ENCODE measurements at places on chromosomes 4 and X.

DNA sequence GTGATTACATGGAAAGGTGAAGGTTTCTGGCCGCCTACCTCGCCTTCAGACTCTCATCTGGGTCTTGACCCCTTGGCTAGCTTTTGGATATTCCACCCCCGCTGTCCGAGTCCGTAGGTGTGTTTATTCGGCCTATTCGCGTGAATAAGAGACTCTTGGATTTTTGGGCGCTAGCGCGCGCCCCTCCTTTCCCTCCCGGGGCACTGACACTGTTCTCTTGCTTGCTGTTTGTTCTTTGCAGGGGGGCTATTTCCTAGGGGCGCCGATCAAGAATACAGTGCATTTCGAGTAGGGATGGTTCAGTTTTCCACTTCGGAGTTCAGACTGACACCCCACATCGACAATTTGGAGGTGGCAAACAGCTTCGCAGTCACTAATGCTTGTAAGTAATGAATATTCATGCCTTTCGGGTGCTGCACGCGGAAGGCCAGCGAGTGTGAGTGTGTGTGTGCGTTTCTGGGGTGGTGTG lies 932 bp downstream of the GRIA2 start:
- no peak for DNase-seq

- DNase-seq: no peak
Measured at GRCh38 chrX:46865281-46865680, 28.4 kb downstream of the RP2 start.

DNA sequence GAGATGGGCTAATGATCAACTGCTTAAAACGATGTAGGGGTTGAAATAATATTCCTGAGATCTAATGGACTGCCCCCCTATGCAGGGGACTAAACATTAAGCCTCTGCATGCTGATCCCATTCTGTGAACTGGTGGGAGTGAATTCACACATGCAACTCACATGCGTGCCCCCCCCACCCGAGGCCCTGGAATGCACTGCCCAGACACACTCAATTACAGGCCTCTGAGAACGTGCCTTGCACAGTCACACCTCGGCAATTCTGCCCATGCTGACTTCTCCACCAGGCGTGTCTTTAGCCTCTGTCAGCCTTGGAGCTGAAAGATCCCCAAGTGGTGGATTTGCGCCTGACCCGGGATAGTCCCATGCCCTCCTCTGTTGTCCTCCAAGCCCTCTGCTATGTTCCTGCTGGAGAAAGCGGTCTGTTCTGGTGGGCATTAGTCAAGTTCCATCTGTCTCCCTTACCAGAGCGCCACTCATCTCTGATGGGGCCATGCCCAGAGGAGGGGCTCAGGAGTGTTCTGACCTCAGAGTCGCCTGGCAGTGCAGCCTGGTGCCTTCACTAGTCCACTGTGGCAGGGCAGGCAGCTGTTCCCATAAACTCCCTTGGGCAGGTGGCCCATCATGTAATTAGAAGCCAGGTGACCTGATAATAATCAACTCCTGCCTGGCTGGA lies 86.5 kb downstream of the DRD5 start:
- no peak for DNase-seq

DNA sequence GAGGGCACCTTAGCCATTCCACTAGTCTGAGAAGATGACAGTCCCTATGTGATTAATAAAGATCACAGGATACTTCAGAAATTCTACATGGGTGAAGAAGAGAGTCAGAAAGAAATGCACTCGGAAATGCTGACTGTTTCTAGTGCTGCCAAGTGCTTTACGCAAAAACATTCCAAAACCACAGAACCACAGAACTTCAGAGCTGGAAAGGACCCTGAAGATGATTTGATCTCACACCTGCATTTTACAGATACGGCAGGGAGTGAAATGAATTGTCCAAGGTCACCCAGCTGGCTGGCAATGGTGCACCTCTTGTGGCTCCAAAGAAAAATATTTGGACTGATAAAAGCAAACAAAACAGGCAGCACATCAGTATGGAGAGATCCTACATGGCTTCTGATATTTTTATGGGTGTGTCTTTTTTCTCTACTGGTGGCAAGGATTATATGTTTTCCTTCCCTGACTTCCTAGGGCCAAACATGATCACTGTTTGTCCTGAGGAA lies 115.9 kb downstream of the MAML3 start:
- DNase-seq: no peak

- no peak for DNase-seq
Measured at GRCh38 chr4:183416879-183417755, 27.3 kb upstream of the CDKN2AIP start.

DNA sequence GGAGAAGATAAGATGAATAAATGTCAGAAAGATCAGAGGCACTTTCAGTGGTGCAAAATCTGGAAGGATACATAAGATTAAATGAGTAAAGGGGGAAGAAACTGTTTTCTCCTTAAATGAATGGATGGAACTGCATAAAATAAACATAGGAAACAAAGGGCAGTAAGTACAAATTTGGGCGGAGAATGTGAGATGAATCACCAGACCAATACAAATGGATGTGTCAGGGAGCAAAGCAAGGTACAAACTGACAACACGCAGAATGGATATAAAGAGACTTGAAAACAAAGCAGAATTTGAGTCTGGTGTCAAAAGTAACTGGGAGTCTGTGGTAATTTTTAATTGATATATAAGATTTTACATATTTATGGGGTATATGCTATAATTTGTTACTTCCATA lies 175.3 kb upstream of the PCDH18 start:
- DNase-seq: no peak

GRCh38 chr4:26574563-26574962 lies 9.3 kb upstream of the TBC1D19 start:
- no peak for DNase-seq

GRCh38 chr4:25966171-25966570 lies 52.2 kb downstream of the SMIM20 start:
- DNase-seq: no peak

- DNase-seq: no peak
Measured at GRCh38 chr4:117063961-117064696, 21.2 kb downstream of the TRAM1L1 start.

GRCh38 chr4:114038762-114039387 lies 59.4 kb upstream of the ARSJ start:
- DNase-seq: no peak

- no peak for DNase-seq
Measured at GRCh38 chr4:153573221-153573620, 107.1 kb downstream of the TMEM131L start.

DNA sequence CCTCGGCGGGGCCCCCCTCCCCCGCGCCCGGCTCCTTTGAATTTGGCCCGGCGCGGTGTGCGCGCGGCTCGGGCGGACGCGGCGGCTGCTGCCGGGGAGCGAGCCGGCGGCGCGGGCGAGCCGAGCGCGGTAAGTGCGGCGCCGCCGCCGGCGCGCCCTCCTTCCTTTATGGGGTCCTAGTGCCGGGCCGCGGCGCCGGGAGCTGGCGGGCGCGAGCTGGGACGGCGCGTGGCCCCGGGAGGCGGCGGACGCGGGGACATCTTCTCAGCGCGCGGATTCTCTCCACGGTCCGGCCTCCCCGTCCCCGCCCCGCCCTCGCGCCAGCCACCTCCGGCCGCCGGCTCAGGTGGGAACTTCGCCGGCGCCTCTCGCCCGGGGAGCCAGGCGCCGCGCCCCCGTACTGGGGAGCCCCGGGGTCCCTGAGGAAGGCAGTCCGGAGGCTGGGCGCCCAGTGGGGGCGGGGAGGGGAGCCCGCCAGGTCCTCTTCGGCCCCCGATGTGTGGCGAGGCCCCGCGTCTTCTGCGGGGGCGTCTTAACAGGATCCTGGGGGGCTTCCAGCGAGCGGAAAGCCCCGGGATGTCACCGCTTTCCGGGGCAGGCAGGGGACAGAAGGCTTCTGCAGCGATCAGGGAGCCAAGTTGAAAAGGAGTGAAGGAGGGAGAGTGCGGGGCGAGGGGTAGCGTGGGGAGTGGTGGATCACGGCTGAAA lies 98.4 kb upstream of the TENM3 start:
- DNase-seq: no peak

- DNase-seq: no peak
Measured at GRCh38 chr4:69649629-69650028, 3.4 kb downstream of the UGT2A1 start.

DNA sequence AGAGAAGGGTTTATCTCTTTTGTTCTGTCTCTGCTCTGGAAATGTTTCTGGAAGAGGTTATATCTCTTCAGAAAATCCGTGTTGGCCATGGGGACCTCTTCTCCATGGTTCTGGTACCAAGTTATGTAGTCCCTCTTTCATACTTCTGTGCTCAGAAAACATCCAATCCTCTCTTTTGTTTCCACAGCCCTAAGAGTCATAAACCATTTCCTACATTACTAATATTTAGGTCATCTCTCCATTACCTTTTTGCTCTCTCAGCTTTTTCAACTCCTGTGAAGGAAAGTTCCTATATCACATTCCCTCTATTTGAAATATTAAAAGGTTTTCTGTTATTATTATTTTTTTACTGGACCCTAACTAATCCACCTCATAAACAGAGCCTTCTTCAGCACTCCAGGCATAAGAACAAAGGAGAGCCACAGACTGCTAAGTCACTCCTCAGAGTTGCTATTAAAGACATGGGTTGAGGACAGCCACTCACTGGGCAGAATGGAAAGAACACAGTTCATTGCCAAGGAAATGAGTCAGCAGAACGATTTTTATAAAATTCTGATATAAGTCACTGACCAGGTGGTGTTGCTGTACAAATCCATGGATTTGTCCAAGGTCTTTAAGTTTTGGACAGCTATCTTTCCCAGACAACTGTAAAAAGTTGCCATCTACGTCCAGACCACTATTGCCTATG lies 122.4 kb upstream of the NPY2R start:
- no peak for DNase-seq

- no peak for DNase-seq
Measured at GRCh38 chr4:41360214-41360920, 103.6 kb downstream of the UCHL1 start.

DNA sequence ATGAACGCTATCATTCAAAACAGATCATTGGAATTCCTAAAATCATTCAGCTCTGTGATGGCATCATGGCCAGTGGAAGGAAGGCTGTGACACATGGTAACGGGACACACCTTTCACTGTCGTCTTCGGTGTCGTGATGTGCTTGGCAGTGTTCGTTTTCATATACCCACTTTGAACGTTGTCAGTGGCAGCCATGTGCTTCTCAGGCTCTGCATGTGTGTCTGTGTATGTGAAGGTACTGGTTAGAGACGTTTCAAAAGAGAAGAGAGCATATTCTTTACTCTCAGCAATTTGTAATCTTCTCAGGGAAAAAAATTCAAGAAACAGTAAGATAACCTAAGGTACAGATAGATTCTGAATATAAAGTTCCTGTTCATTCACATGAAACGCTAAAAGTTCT lies 70.6 kb upstream of the MSANTD1 start:
- no peak for DNase-seq

Measured in stimulated activated CD4-positive, alpha-beta T cell treated with anti-CD3 and anti-CD28 coated beads, Interleukin-15, amount 100 ng/mL, for 1 hour (primary cell).